ENCODE measurements at places on chromosomes 2 and 18. TPM values are rescaled to one million over a fixed set of nuclear protein-coding genes. Genes with fewer than 3 reads are reported as not detected.

GRCh38 chr2:238243496-238244076 is 3.7 kb upstream of the HES6 start:
- DNase-seq: no peak

Gene DUSP19
- 1.7 TPM for total RNA-seq

Gene SATB2
- total RNA-seq: 10.3 TPM

DNA sequence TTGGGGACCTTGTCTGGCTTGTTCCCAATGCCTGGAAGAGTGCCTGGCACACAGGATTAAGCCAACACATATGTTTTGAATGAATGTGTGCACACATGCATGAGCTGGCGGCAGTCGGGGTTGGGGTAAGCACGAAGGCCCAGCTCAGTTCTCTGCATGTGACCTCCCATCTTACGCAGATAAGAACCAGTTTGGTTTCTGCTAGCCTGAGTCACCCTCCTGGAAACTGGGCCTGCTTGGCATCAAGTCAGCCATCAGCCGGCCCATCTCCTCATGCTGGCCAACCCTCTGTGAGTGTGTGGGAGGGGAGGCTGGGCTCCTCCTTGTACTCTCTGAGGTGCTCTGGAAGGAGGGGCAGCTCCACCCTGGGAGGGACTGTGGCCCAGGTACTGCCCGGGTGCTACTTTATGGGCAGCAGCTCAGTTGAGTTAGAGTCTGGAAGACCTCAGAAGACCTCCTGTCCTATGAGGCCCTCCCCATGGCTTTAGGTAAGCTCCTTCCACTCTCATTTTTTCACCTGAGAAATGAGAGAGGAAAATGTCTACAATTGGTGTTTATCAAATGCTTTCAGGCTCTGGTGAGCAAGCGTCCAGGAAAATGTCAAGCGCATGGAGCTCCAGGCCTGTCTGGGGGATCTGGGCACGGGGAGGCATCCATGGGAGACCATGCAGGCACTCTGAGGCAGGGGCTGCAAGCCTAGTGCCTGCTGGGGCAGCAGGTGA is 9.7 kb upstream of the IL1RN start:
- peak; percentile 76 for DNase-seq

DNA sequence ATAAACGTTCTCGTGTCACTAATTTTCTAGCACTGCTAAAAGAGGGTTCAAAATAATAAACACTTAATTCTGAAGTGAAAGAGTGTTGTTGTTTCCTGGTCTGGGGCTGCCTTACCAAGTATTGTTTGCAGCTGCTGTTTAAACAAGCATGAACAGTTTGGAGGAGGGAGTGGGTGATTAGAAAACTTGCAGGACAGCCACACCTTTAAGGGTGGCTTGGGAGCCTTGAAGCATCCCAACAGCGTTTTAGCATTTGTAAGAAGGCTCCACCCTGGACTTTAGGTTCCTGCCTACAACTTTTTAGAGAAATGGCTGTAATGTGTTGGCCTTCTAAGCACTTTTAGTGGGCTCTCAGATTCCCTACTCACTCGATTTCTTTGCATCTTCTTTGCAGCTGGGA is 371.6 kb downstream of the TGIF1 start:
- DNase-seq: no peak

Gene HOXD12
- total RNA-seq: not detected

DNA sequence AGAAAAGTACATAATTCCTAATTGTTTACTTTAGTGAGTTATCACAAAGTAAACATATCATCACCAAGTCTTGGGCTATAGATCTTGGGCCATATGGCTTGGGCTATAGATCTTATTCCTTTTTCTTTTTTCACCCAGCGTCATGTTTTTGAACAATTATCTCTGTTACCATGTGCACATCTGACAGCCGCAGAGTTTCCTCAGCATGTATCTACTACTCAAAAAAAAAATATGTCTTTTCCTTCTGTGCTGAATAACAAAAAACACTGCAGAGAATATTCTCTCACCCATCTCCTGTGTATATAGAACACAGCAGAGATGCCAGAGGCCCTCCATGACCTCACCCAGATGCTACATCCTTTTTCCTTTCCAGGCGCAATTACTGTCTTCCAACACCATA is 76.2 kb upstream of the MYO3B start:
- DNase-seq: no peak

Gene TLX2
- not detected for total RNA-seq

DNA sequence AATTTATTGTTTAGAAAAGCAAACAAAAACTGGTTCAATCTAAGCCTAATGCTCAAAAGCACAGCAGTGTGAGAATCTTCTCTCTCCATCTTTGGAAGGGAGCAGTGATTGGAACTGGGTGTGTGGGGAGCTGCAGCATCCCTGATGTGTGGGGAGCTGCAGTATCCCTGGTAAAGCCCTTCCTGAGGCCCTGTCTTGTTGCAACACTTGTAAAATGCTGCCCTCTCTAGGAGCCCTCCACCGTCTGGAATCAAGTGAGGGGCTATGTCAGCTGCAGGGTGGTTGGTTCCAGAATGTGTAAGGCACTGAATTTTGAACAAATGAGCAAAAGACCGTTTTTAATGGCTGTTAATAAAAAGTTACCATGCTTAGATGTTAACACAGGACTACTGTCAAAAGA is 147.7 kb upstream of the RAB12 start:
- DNase-seq: no peak
